CD4-positive, alpha-beta memory T cell (primary cell): ENCODE measurements at places on chromosomes 1 and 21.

DNA sequence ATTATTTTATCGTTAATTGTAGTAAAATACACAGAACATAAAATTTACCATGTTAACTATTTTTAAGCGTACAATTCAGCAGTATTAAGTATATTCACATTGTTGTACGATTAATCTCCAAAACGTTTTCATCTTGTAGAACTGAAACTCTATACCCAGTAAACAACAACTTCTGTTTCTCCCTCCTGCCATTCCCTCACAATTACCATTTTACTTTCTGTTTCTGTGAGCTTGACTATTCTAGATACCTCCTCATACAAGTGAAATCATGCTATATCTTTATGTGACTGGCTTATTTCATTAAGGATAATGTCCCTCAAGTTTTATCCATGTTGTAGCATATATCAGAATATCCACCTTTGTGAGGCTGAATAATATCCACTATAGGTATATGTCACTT lies 156.8 kb downstream of the ST6GALNAC3 start:
- DNase-seq, result no peak

- DNase-seq, result peak; percentile 25
These were observed 158.9 kb upstream of the COA6 start for GRCh38 chr1:234214129-234214910.

GRCh38 chr1:185315445-185316071 lies 1.5 kb downstream of the IVNS1ABP start:
- no peak for DNase-seq

DNA sequence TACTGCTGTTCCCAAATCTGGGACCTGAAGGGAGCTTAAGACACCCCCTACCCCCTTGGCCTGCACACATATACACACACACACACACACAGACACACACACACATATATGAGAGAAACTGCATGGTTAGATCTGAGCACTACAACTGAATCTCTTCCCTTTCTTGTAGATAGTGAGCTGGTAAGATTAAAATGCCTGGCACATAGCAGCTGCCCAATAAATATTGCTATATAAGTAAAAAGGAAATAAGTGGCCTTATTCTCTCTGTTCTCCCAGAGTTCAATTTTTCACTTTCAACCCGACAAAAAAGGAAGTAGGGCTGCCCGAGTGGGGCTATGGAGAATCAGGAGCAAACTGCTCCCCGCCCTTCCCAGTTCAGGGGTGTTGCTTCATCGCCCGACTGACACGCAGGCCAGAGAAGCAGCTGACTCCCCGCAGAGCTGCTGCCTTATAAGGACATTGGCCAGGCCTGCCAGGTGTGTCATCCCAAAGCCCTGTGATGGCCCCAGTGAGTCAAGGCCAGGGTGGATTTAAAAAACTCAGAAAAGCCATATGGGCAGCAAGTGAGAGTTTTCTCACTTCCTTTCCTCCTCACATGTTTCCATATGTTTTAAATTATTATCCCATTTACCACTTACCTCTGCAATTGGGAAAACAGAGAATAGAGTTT lies 106.5 kb upstream of the SLC44A3 start:
- DNase-seq, result no peak

DNA sequence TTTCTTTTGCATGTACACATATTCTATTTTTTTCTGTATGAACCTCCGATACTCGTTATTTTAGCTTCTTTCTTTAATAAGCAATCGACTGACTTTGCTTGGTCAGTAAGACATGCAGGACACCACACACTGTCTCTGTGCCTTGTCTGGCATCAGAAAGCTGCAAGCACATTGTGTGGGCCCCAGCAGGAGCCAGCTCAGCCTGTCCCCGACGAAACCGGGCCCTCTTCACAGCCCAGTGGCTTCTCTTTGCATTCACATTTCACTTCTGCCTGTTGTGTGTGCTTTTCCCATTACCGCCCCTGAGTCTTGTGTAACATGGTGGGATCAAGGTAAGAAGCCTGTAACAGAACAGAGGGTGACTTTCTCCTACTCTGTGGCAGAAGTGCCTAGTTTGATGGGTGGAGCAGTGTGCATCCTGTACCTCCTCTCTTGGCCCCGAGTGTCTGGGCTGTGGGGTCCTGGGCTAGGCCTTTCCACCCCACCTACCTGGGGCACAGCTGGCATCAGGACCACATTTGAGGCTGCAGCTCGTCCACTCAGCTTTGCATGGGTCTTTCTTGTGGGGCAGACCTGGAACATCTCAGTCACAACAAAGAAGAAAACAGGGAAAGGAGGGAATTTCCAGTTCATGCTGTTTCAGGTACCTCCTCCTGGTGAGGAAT lies 118.9 kb upstream of the COL6A1 start:
- no peak for DNase-seq

DNA sequence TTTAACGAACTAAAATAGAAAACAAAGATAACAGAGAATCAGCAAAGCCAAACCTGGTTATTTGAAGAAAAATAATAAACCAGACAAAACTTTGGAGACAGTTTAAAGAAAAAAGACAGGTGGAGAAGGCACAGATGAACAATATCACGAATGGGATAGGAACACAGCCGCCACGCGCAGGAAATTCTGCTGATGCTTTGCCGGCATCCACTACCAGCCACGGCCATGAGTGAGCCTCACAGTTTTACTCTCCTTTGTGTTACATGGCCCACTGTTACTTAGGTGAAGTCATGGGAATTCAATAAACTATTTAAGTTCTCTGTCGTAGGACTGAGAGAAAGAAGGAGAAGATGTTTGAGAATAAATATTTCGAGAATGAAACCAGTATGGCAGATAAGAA lies 503.4 kb downstream of the TTLL7 start:
- DNase-seq, result no peak

GRCh38 chr1:216095400-216095799 lies 327.8 kb downstream of the USH2A start:
- DNase-seq, result no peak

- no peak for DNase-seq
These were observed 11.6 kb downstream of the NTNG1 start for GRCh38 chr1:107152395-107152794.
